ENCODE measurements at places on chromosomes 3 and 15. TPM values are rescaled to one million over a fixed set of nuclear protein-coding genes. Genes with fewer than 3 reads are reported as not detected.
A peak's percentile ranks its signal among the peaks of the same experiment; 100 is the strongest.

DNA sequence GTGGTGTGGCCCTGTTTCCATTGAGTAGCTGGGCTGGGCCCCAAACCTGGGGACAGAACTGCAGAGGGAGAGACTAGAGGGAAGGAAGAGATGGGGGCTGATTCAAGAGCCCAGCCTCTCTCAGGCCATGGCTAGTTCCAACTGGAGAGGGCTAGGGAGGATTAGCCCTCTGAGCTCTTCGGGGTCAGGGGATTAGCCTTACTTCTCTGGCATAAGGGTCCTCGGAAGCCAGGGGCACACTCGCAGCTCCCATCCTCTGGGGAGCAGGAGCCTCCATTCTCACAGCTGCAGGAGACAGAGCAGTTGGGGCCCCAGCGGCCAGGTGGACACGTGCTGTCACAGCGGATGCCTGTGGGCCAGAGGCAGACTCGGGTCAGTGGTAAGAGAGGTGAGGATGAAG, 53.3 kb downstream of the RAB11A start:
- no peak for DNase-seq

GRCh38 chr15:63083044-63083443, 38.6 kb upstream of the LACTB start:
- peak; percentile 36 for DNase-seq

- DNase-seq = no peak
Observed at GRCh38 chr3:97911459-97911858, 60.8 kb downstream of the RIOX2 start.

Gene GPR62
- 0.16 TPM for total RNA-seq

DNA sequence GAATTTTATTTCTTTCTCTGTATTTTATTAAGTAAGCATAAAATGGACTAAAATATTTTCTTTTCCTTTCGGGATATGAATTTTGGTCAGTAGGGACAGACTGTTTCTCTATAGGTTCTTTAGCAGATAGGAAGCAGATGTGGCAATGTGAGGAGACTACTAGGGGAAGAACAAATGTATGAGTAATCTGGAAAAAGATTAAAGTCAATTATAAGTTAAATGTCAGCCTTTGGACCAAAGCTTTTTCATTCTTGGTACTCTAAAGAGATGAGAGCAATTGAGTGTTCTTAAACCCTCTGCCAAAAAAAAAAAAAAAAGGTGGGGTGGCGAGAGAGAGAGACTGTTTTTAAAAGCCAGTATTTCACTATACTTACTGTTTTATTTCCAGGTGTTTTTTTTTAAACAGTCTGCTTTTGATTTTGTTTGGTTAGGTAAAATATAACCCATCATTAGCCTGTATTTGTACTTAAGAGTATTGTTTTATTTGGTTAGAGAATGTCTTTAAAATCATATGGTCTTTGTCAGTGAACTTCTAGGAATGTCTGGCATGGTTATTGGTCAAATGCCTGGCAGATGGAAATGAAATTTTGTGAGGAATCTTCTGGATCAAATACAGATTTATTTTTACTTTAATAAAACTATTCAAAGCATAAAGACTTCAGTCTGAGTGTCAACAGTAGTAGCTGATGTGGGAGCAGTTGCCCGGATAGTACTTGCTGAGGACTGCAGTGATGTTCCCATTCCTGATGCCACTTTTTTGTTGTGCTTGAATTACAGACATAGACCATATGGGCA, 63.8 kb downstream of the LRRC49 start:
- DNase-seq = no peak

DNA sequence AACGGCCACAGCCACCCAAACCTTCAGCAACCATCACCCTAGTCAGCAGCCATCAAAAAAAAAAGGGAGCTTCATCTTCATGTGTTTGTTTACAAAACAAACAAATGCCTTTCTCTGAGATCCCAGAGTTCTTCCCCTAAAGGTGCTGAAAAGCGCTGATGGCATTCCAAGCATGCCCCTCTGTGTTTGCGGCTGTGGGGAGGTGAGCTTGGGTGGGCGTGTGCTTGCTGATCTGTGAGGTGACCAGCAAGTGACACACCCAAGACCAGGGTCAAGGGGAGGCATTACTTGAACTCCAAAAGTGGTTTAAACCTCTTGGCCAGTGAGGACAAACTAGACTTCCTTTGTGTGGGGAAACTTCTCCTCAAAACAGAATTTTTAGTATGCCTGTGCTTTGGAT, 81.5 kb downstream of the DHX36 start:
- DNase-seq = no peak

- no peak for DNase-seq
Observed at GRCh38 chr15:65292938-65293518, 2.8 kb upstream of the RNU5A-1 start.

DNA sequence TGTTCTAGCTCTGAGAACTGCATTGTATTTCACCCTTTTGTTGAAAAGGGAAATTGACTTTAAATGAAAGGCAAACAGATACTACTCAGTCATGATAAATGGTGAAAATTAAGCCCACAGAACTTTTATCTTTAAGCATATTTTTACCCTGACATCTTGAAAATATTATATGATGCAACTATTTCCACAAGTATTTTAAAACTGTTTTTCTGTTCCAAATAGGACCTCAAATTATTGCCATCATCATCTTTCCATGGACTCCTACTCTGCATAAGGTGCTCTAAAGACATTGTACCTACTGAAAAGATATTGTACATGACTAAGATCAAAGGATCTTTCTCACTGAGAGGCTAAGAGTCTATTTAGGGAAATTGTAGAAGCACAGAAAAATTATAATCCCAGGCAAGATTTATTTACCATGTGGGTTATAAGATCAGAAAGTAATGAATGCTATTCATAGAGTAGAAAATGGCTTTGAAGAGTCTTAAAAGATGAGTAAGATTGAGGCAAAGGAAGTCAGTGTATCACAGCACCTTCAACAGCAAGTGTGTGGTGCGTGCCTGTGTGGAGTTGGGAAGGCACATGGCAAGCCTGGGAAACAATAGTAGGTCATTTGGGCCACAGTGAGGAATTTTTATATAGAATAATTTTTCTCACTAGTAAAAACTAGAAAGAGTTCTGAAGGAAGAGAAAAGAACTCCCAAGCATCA, 68.8 kb downstream of the VGLL3 start:
- no peak for DNase-seq

DNA sequence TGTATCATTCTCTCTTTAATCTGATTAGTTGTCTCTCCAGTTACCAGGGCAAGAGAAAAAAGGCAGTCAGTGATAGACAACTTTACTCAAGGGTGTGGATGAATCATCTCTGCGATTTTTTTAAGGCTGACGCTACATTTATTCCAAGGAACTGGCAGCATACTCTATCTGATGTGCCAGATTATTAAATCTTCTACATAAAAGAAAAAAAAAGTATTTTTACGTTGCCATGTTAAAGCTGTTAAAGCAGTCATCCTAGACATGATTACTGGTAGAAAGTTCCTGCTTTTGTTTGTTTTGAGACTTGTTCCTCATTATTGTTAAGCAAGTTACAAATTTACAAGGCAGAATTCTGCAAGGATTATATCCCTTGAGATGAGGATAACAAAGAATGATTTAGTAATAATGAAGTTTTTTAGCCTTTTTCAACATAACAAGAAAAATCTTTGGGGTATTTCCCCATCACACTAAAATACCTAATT, 121.7 kb downstream of the CBLB start:
- DNase-seq = no peak

DNA sequence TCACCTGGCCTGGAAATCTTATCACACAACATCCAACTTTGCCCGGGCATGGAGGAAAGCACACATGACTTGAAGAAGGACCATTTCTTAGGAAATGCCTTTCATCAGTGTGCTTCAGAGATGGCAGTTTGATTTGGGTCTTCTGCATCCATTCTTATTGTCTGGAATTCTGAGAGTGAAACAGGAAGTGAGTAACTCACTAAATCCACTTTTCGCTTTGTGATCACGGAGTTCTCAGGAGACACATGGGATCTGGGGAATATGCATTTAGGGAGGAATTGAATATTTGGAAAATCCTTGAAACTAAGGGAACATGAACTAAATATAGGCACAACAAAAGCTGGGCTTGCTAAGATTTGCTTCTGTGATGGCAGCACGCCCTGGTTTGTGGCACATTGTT, 212.5 kb upstream of the FEZF2 start:
- DNase-seq = no peak

Gene GPR149
- total RNA-seq = not detected

GRCh38 chr15:49741712-49742111, 120.9 kb downstream of the DTWD1 start:
- DNase-seq = no peak

GRCh38 chr15:48250640-48251076, 44.6 kb downstream of the SLC12A1 start:
- no peak for DNase-seq

- DNase-seq = no peak
Observed at GRCh38 chr3:186985661-186986364, 55.5 kb downstream of the ST6GAL1 start.

DNA sequence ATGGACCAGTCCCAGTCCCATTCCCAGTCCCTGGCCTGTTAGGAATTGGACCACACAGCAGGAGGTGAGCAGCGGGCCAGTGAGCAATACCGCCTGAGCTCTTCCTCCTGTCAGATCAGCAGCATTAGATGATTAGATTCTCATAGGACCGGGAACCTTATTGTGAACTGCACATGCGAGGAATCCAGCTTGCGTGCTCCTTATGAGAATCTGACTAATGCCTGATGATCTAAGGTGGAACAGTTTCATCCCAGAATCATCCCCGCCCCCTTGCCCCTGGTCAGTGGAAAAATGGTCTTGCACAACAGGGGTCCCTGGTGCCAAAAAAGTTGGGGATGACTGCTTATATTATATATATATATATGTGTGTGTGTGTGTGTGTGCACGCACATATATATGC, 63.1 kb downstream of the IFT57 start:
- no peak for DNase-seq
